ENCODE measurements at places on chromosomes 6 and 20.

DNA sequence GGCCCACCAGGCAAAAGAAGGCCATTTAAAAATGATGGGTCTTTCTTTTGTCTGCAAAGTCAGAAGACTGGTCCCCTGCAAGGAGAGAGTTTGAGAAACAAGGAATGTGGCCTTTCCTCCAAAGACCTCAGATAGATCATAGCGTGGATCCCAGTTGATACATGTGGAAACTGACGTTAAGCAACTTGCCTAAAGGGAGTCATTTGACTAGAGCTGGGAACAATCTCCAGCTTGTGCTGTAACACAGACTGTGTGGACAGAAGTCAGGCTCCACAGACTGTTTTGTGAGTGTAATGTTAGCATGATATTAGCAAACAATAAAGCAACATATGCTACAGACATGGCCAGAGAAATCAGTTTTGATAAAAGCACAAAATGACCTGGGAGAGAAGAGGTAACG is 140.4 kb upstream of the CITED2 start:
- DNase-seq, result no peak

- peak; percentile 11 for DNase-seq
Observed at GRCh38 chr6:55868771-55869479, 6.5 kb downstream of the BMP5 start.

- DNase-seq, result no peak
Observed at GRCh38 chr6:127173156-127173940, 54.9 kb downstream of the RSPO3 start.

DNA sequence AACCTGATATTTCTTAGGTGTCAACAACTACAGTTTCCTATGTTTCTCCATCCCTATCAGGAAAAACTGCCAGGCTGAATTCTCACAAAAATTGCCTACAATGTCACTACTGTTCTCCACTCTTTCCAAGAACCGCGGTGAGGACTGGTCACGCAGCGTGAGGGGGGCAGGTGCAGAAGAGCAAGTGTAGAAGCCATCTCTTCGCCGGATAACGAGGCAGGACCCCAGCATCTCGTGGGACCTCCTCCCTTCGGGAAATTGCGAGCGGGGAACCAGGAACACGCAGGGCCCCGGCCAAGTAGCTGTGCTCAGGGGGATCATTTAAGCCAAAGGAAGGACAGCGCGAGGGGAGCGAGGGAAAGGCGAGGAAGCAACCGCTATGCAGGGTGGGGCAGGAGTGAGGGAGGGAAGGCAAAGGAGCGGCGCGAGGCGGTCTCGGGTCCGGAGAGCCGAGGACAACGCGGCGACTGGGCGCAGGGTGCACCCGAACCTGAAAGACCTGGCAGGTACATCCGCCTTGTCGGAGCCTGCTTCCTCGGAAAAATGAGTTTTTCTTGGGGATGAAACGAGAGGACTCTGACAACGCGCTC is 559 bp downstream of the APMAP start:
- no peak for DNase-seq

DNA sequence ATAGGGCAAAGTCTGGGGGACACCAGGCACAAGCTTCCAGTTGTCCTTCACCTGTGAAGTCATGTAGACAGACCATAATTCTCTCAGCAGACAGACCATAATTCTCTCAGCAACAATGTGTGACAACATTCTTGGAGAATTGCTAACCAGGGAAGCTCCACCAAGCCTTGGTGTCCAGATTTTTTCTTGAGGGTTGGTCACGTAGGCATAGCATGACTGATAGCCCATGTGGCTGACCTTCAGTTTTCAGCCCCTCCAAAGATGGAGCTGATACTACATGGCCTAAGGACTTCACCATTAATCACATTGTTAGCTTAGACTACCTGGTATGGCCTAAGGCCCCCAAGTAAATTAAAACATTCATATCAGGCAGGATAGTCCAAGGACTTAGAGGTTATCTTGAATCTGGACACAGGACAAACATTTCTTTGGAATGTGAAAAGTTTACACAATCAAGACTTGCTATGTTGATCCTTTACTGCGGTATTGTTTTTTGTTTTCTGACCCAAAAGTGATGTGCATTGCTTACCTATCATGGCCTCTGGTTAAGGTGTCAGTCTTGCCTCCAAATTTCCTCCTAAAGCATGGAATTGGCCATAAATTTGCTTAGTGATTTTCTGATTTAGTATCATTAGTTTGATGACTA is 76.9 kb downstream of the CEP57L1 start:
- DNase-seq, result no peak

DNA sequence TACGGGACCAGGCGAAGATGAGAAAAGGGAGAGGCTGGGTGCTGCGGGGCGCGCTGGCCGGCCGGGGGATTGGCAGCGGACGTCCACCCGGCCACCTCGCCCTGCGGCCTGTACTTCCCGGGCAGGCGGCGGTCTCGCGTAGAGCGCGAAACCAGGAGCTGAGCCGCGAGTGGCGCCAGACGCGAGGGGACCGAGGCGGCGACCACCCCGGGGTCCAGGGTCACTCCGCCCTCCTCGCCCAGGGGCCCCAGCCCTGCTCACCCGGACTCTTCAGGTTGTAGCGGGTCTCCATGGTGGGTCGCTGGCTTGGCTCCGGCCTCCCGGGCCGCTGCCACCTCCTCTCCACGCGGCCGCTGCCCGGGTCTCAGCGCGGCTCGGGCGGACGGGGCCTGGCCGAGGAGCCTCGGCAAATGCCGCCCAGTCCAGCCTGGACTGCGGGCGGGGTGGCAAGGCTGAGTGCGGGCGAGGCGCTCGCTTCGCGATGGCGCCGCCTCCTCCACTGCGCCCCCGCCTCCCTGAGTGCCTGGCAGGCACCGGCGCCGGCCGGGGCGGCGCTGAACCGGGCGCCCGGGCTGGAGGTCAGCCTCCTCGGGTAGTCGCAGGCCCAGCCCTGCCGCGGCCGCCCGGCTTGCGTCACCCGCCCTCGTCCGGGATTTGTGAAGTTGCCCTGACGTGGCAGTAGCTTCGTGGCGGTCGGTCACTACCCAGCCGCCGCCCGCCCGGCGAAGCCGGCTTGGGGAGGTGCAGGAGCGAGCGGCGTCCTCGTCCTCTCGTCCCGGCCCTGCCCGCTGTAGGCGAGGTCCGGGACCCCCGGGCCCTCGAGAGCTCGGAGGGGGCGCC is at the start of gene UBE2J1:
Gene UBE2J1 (minus strand): TSS at position 445 of the 840 bp plus-strand sequence. CDS start 153 bp downstream, at position 292.
- DNase-seq, result peak; percentile 94

DNA sequence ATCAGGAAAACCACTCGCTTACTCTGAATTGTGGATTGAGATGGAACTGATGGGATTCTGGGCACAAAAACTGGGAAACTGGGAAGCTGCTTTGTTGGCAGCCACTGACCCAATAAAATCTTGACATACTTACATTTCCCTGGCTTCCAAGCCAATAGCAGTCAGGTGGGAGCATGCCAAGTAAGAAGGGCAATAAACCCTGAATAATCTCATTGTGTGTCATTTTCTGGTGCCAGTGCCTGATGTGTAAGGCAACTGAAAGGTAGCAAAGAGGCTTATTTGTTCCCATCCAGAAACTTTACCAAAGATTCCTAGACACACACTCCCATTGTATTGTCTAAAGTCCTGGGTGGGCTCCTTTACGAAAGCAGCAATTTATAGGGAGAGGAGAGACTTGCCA is 93.2 kb downstream of the TBX18 start:
- DNase-seq, result no peak

DNA sequence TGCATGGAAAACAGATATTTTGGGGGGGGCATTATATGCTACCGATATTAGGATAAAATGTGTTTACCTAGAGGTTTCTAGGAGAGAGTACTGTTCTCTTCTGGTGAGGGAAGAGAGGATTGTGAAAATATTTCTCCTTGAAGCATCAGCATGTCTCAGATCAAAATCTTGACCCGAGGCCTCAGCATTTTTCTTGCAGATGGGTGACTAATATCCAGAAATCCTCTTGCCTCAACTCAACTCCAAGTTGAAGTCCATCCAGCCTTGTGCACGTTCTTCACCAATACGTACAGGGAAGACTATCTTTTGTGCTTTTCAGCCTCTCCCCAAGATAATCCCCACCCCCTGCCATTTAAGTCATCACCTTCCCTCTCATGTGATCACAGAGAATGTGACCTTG is 59.5 kb downstream of the PRND start:
- DNase-seq, result no peak

- DNase-seq, result no peak
Observed at GRCh38 chr20:31717478-31718201, 5.0 kb downstream of the BCL2L1 start.

- DNase-seq, result no peak
Observed at GRCh38 chr6:132252113-132252512, 149.2 kb downstream of the MOXD1 start.

DNA sequence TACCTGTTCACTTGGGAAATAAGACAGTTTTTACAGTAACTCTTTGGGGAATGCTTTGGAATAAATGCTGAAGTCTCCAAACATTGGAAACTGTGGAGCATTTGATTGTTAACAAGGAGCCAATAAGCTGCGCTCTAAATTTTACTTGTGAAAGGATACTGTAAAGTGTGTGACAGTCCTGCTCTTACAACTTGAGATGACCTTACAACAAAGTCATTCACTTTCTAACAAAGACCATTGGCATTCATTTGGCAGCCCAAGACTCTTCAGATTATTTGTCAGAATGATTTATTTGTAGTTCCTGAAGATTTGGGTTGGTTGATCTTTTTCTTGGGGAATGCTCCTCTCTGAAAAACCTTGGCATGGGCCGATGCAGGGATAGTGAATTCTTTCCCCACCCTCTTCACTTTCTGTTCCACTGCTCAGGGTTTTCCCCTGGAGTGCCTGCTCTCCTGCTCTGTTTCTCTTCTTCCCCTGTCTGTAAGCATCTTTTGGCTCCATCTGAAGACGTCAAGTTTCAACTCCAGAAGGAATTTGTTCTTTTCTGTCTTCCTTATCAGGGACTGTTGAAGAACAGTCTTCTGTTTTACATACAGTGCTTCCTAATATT is 116.4 kb downstream of the AKAP7 start:
- DNase-seq, result no peak

Data from fibroblast of skin of abdomen (primary cell).